ENCODE measurements at places on chromosomes 3 and 15.

- no peak for DNase-seq
Measured at GRCh38 chr3:20022954-20023622, 11.0 kb upstream of the PP2D1 start.

- no peak for DNase-seq
Measured at GRCh38 chr3:172061724-172062184, 22.4 kb downstream of the FNDC3B start.

- no peak for DNase-seq
Measured at GRCh38 chr15:56887782-56888438, 30.5 kb upstream of the TCF12 start.

DNA sequence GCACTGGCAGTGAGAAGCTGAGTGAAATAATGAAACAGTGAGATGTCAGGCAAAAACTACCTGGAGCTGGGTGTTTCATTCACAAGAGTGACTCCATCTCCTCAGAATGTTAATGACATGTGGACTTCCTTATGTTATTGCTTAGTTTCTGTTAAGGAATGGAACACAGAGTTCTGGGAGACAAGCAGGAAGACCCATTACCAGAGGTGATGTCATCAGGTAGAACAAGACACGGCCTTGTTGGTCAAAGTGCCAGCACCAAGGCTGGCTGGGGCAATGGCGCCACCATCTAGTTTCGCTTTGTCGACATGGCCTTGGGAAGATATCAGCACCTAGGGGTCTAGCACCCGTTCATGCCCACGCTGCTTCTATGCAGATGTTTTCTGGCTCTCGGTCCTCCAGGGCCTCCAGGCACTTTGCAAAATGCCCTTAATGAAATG, 252.2 kb downstream of the FAM43A start:
- DNase-seq = no peak

- DNase-seq = no peak
Measured at GRCh38 chr15:52289629-52290081, 5.9 kb downstream of the MYO5C start.

- DNase-seq = no peak
Measured at GRCh38 chr3:117045143-117045542, 335.6 kb downstream of the TUSC7 start.

DNA sequence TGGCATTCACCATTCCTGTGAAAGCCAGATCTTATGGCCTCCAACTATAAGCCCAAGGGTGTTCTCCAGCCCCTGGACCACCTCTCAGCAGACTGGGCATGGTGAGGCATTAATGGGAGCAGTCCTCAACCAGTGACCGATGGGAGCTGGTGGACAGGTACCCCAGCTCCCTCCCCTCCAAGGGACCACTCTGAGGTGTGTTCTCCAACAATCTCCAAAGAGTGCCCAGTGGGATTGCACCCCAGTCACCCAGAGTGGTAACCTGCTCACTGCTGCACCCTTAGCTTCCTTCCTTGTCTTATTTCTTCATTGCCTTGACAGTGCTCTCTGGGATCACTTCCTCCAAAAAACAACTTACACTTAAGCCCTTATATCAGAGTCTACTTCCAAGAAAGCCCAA, 8.2 kb upstream of the ITGA11 start:
- DNase-seq = no peak

- DNase-seq = no peak
Measured at GRCh38 chr3:67484085-67484484, 170.3 kb downstream of the SUCLG2 start.

DNA sequence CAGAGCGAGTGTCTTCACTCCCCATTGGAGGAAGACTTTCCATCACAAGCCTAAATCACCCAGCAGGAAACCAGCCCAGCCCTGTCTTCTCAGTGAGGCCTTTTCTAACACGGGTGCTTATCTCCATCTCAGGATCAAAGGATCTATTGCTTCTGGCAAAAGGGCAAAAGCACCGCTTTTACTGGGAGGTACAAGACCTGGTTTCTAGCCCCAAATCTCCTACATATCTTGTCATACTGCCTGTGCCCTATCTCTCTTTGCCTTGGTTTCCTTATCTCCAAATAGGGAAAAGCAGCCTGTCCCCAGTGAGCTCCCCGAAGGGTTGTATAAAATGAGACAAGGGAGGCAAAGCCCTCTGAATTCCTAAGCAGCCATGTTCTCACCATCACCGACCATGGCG, 5.2 kb downstream of the GLB1 start:
- no peak for DNase-seq

All from activated CD4-positive, alpha-beta T cell treated with anti-CD3 and anti-CD28 coated beads, Interleukin-2, Interleukin-6, amounts not matched to agents 100 ng/mL and 50 ng/mL, durations not matched to agents 16 hours and 8 hours (primary cell).